ENCODE measurements at places on chromosomes 1 and 21.

- no peaks in the 10 kb centered on the region for H3K27me3 ChIP-seq
- no peak overlapping the region for H3K4me3 ChIP-seq
- H3K27ac ChIP-seq, result no peak overlapping the region
- no peaks in the 10 kb centered on the region for H3K36me3 ChIP-seq
- no peak for DNase-seq
- peaks cover 10% of the 10 kb centered on the region for H3K4me1 ChIP-seq
Measured at GRCh38 chr1:51316113-51316845, 14.1 kb downstream of the TTC39A start.

- no peak for DNase-seq
- H3K27me3 ChIP-seq, result peaks cover 3% of the 10 kb centered on the region
- no peak overlapping the region for H3K27ac ChIP-seq
- no peak overlapping the region for H3K4me3 ChIP-seq
Measured at GRCh38 chr1:108075055-108075454, 110.1 kb upstream of the VAV3 start.

DNA sequence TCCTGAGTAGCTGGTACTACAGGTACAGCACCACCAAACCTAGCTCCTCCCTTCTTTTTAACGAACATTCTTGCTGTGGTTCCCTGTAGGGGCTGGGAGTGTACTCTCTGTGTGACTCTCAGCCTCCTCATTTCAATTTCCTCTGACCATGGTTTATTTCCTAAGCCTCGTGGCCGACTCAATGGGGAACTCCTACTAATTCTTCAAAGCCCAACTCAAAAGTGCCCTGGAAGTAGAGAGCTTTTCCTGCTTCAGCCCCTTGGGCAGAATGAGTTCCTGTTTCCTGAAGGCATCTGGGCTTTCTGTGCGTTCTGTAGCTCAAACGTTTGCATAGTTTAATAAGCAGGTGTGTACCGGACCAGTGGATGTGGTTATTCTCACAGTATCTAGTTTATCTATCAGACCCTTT, 70.9 kb upstream of the ACOT11 start:
- no peak for DNase-seq
- H3K4me1 ChIP-seq, result no peaks in the 10 kb centered on the region
- no peak overlapping the region for H3K4me3 ChIP-seq
- peaks cover 48% of the 10 kb centered on the region for H3K27me3 ChIP-seq

DNA sequence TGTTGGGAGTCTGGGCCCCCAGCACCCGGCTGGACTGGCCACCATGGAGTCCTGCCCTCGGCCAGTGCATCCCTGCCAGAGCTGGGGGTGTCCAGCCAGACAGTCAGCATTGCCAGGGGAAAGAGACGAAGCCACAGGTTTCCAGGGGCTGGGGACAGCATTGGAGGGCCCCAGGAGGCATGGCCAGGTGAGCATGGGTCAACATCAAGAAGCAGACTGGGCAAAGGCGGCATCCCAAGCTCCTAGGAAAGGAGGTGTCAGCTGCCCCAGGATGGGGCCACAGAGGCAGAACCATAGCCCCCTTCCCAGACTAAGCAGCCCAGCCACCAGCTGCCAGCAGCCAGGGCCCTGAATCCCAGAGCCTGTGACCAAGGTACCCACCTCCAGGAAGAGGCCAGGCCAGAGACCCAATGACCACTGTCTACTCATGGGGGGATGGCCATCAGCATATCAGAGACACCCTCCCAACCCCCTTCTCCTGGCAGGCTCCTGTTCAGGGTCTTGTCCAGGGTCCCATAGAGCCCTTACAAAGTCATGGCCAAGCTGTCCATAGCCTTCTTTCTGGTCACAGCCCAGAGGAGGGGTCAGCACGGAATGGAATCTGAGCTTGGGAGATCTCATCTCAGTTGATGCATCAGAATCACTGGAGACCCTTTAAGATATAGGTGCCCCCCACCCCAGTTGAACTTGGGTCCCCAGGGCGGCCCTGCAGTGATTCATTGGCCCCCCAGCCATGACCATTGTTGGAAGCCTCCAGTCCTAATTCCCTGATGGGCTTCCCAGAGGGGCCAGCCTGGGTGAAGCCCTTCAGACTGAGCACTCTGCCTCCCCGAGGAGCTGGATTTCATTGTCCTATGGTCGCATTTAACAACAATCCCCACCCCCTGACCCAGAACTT, 32.5 kb downstream of the WNT3A start:
- no peaks in the 10 kb centered on the region for H3K36me3 ChIP-seq
- H3K27ac ChIP-seq, result no peak overlapping the region
- peaks cover 8% of the 10 kb centered on the region for H3K27me3 ChIP-seq
- H3K4me3 ChIP-seq, result no peak overlapping the region
- DNase-seq, result no peak
- no peaks in the 10 kb centered on the region for H3K4me1 ChIP-seq

GRCh38 chr1:168379104-168379860, 98.6 kb downstream of the TBX19 start:
- no peak for DNase-seq
- H3K4me1 ChIP-seq, result no peaks in the 10 kb centered on the region
- no peak overlapping the region for H3K4me3 ChIP-seq
- no peaks in the 10 kb centered on the region for H3K27me3 ChIP-seq
- H3K27ac ChIP-seq, result no peak overlapping the region

DNA sequence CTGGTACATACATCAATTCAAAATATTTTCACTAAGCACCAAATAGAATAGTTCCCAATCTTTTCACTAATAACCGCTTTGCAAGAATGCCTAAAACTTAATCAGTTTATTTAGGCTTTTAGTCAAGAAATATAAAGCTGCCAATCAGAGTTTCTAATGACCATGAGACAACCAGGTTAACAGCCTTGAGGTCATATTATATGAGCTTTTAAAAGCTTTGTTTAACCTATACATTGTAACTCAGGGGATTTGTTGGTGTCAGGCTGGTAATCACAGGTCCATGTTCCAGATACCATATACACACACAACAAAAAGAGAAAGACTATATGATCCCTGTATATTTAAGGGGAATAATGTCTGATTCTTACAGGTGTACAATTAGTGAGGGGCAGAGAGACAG, 246.2 kb upstream of the ADGRL2 start:
- H3K27ac ChIP-seq, result no peak overlapping the region
- H3K27me3 ChIP-seq, result no peaks in the 10 kb centered on the region
- H3K4me3 ChIP-seq, result no peak overlapping the region
- no peak for DNase-seq
- no peaks in the 10 kb centered on the region for H3K4me1 ChIP-seq

- H3K4me3 ChIP-seq, result no peak overlapping the region
- H3K27me3 ChIP-seq, result no peaks in the 10 kb centered on the region
- no peaks in the 10 kb centered on the region for H3K4me1 ChIP-seq
- H3K27ac ChIP-seq, result no peak overlapping the region
Measured at GRCh38 chr1:66350001-66350547, 183.9 kb upstream of the SGIP1 start.

- no peak overlapping the region for H3K27ac ChIP-seq
- no peaks in the 10 kb centered on the region for H3K27me3 ChIP-seq
- H3K36me3 ChIP-seq, result no peaks in the 10 kb centered on the region
- peak; percentile 42 for DNase-seq
- no peaks in the 10 kb centered on the region for H3K4me1 ChIP-seq
- no peak overlapping the region for H3K4me3 ChIP-seq
Measured at GRCh38 chr1:228937851-228938536, 202.7 kb downstream of the RHOU start.

GRCh38 chr1:1285611-1286311, 5.5 kb downstream of the SCNN1D start:
- DNase-seq, result no peak
- peaks cover 2% of the 10 kb centered on the region for H3K4me1 ChIP-seq
- H3K36me3 ChIP-seq, result no peaks in the 10 kb centered on the region
- no peak overlapping the region for H3K27ac ChIP-seq
- H3K27me3 ChIP-seq, result no peaks in the 10 kb centered on the region

DNA sequence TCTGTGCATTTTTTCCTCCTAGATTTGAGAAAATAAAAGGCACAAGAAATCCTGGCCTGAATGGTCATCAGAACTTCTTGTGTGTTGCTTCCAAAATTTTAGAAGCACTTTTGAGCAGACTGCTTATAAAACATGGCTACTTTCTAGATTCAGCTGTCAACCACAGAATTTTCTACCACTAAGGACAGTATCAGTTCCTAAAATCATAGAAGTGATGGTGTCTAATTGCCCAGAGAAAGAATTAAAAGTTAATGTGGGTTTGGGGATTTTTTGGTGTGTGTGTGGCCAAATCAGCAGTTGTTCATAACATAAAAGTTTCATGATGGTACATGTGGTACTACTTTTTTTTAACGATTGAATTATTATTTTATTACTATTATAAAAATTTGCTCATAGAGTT, 171.4 kb upstream of the SNX7 start:
- H3K27ac ChIP-seq, result no peak overlapping the region
- no peaks in the 10 kb centered on the region for H3K4me1 ChIP-seq
- no peaks in the 10 kb centered on the region for H3K27me3 ChIP-seq
- no peak overlapping the region for H3K4me3 ChIP-seq
- DNase-seq, result no peak

DNA sequence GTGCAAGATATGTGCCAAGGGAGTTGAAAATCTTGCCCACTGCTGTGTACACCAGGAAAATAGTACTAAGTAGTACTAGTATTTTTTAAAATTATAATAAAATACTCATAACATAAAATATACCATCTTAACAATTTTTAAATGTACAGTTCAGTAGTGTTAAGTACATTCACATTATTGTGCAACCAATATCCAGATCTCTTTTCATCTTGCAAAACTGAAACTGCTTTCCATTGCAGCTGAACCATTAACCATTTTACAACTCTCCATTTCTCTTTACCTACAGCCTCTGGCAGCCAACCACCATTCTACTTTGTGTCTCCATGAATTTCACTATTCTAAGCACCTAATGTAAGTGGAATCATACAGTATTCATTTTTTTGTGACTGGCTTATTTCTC, 19.3 kb upstream of the RAB3GAP2 start:
- H3K27ac ChIP-seq, result no peak overlapping the region
- no peak overlapping the region for H3K4me3 ChIP-seq
- DNase-seq, result no peak
- H3K4me1 ChIP-seq, result no peaks in the 10 kb centered on the region
- H3K27me3 ChIP-seq, result no peaks in the 10 kb centered on the region

All from fibroblast of lung (primary cell).